ENCODE measurements at places on chromosomes 13 and 19. TPM values are rescaled to one million over a fixed set of nuclear protein-coding genes. Genes with fewer than 3 reads are reported as not detected.

DNA sequence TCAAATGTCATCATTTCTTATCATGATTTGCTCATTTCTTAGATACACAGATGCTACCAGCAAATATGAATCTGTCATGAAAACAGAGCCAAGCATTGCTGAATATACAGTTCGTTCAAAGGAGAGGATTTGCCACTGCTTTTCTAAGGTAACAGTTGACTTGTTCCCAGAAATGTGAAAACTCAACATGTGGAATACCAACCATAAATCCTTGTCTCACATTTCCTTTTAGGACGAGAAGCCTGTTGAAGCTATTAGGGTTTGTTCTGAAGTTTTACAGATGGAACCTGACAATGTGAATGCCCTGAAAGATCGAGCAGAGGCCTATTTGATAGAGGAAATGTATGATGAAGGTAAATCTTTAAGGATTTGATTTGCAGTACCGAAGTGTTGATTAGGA lies 86.7 kb downstream of the DNAJC3 start:
- DNase-seq, result no peak

- peak; percentile 60 for DNase-seq
These were observed 9.1 kb downstream of the SPACA6 start for GRCh38 chr19:51702103-51702824.

- no peak for DNase-seq
These were observed 477.3 kb downstream of the KLF12 start for GRCh38 chr13:73656863-73657262.

GRCh38 chr13:25775986-25776385 lies 275.8 kb downstream of the SHISA2 start:
- DNase-seq, result no peak

- no peak for DNase-seq
These were observed 403.6 kb downstream of the SPRY2 start for GRCh38 chr13:79937311-79937710.

GRCh38 chr19:48588670-48589401 lies 17.7 kb upstream of the SPACA4 start:
- peak; percentile 51 for DNase-seq

GRCh38 chr13:23777575-23777870 lies 111.7 kb downstream of the MIPEP start:
- DNase-seq, result no peak

DNA sequence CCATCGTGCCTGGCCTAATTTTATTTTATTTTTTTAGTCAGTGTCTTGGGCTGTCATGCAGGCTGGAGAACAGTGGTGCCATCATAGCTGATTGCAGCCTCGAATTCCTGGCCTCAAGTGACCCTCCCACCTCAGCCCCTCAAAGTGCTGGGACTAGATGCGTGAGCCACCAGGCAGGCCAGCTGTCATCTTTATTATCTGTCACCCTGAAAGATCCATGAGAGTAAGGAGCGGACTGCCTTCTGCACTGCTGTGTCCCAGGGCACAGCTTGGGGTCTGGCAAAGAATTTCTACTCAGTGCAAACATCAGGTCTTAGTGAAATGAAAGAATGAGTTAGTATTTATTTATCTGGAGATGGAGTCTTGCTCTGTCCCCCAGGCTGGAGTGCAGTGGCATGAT lies 9.5 kb upstream of the TLE5 start:
- DNase-seq, result no peak

- no peak for DNase-seq
These were observed 2.8 kb downstream of the GRK1 start for GRCh38 chr13:113669755-113670341.

GRCh38 chr19:47158879-47159503 lies 28.4 kb downstream of the SAE1 start:
- DNase-seq, result no peak

GRCh38 chr13:30972888-30973377 lies 40.5 kb downstream of the TEX26 start:
- no peak for DNase-seq

DNA sequence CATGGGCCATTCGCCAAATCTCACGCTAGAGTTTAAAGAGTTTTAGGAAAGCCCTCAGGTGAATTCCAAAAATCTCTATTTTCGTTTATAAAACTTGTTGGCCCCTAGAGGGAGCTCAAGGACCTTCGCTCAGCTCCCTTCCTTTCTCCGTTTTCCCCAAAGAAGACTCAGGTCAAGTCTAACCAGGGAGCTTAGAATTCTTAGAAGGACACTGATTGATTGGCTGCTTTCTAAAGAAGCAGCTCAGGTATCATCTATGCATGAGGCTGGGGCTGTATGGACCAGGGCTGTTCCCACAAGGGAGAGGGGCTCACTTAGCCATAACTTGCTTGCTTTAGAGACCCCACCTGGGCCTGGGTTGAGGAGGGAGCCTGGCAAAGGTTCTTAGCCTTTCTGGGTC lies 20.5 kb downstream of the DZIP1 start:
- DNase-seq, result no peak

DNA sequence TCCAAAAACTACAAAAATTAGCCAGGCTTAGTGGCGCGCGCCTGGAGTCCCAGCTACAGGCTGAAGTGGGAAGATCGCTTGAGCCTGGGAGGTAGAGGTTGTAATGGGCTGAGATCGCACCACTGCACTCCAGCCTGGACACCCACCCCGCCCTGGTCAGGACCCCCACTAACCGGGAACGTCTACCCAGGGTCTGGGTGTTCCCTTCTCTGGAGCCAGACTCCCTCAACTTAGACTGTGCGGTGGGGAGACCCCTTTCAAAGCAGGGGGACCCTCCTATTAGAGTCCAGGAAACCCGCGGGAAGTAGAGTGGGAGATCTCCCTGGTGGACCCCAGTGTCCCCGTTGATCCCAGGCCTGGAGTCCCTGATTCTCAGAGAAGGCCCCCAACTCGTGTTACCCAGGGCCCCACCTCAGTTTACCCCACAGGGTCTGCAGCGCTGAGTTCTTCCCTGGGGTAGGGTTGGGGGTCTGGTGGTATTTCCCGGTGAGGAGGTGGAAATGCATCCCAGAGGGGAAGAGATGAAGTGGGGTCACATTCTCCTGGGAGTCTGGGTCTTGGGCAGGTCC lies 6.1 kb upstream of the ARRDC2 start:
- DNase-seq, result no peak

GRCh38 chr19:45419396-45419795 lies 4.3 kb downstream of the ERCC1 start:
- DNase-seq, result no peak

- DNase-seq, result no peak
These were observed 632 bp downstream of the MARK4 start for GRCh38 chr19:45251452-45252354.

DNA sequence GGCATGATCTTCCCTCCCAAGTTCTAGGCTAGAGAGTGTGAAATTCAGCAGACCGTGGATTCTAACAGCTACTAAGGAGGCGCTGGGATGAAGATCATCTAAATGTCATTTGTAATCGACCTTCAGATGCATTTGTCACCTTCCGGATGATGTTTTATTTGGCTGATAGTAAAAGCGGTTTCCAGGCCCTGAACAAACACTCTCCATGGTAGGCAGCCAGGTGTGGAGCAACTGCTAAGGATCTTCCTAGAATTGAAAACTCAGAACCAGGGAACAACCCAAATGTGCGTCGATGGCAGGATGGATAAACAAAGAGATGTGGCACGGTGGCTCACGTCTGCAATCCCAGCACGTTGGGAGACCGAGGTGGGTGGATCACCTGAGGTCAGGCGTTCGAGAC lies 107.2 kb upstream of the CACNA1A start:
- no peak for DNase-seq

DNA sequence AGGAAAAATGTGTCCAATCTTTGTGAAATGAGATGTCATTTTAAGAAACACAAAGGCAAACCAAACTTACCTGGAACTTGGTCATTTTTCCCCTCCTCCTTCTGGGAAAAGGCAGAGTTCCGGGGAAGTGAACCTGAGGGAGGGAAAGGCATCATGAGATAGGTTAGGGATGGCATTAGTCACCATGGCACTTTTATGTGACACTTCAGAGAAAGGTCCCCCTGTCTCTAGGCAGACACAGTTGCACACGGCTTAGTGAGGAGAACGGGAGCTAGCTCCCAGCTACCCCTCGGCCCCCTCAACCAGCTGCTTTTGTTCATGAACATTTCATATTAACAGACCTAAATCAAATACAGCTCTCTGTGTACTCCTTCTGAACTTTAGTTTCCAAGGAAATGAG lies 1.5 kb downstream of the ZNF235 start:
- no peak for DNase-seq

- no peak for DNase-seq
These were observed 560.7 kb upstream of the KLHL1 start for GRCh38 chr13:70668983-70669382.

DNA sequence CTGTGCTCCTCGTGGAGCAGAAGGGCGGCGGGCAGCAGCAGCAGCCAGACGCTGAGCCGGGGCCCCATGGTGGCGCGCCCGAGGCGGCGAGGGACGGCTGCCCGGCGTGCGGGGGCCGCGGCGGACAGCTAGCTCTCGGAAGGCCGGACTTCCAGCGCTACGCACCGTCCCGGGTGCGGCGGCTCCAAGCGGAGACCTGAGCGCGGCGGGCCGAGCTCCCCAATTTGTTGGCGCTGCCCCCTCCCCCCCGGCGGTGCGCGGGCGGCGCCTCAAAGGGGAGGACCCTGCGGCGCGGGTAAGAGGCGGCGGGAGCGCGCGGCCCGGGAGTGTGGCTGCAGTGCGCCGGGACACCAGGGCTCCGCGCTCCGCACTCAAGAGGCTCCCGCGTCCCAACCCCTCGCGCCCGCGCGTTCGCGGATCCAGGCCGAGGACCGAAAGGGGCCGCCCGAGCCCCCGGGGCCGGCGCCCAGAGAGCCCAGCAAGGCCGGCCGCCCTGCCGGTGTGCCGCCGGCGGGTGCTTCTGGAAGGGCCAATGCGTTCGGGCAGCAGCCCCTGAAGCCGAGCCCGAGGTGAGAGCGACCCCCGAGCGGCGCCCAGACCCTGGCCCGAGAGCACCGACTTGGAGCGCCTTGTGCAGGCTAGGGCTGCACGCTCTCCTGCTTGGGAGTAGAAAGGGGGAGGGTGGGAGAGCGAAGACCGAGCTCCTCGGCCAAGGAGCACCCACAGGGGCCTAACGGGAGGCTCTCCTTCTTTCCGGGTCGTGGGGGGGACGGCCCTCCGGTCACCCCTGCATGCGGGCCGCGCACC lies at the start of the genes COL4A1 and COL4A2:
Gene COL4A1, minus strand, starts transcription at position 198 of the 807 bp plus-strand sequence. Its CDS starts 130 bp downstream, at position 68.
Gene COL4A2, plus strand, starts transcription at position 325 of the 807 bp plus-strand sequence. CDS start 620 bp downstream, outside the sequence.
- DNase-seq, result no peak

DNA sequence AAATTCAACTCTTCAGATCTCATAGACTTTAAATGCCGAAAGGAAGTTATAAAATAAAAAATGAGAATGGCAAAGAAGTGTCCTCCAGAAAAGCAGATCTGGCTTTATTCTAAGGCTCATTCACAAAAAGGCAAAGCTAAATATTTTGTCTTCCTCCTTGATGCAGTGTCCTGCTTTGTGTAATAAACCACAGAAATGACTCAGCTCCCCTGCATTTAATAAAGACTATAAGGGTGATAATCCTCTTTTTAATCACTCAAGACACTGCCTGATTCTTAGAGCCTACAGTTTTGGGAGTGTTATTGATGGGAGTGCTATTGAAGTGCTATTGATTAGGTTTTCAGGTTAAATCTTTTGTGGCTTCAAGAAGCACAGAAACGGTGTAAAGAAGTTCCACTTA lies 482.0 kb downstream of the PCDH20 start:
- DNase-seq, result no peak

DNA sequence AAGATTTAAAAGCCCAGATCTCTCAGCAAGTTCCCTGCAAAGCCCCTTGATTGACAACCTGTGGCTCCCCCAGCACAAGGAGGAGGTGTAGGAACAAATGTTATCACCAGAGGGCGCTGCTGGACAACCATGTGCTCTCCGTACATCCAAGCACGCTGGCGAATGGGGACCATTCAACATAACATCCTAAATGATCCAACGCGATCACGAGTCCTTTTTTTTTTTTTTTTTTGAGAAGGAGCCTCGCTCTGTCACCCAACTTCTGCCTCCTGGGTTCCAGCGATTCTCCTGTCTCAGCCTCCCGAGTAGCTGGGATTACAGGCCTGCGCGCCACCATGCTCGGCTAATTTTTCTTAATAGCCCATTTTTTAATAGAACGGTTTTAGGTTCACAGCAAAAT lies 52.0 kb downstream of the NWD1 start:
- DNase-seq, result peak; percentile 78

GRCh38 chr19:46159418-46160232 lies 11.6 kb downstream of the IGFL2 start:
- no peak for DNase-seq

DNA sequence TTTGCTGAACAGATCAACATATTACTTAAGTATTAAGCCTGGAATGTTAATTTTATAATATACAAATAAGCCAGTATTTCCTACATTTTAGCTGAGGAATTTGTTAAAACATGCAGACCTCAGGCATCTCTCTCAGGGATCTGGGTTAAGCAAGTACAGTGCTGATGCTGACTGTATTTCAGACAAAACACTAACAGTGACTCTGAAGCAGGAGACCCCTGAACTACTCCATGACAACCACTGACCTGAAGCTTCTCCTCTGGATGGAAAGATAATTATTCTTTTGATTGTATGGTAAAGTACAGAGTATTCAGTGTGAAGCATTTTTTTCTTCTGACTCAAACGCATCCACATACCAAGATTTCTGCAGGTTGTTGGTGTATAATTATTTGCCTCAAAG lies 680.8 kb downstream of the LIG4 start:
- no peak for DNase-seq

DNA sequence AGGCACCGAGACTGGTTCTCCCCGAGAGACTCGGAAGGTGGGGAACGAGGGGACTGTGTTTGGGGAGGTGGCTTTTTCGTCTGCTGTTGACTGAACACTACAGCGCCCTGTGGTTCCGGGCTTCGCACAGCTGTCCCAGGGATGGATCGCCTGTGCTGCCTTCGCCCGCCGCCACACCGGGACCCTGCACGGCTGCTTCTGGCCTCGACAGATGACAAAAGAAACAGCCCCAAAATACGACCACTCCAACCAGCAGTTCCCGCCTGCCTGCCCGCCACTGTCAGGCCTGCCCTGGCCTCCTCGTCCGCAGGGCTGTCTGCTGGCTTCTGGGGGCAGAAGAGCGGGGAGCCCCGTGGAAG lies 13.3 kb upstream of the GNA15 start:
- DNase-seq, result no peak

DNA sequence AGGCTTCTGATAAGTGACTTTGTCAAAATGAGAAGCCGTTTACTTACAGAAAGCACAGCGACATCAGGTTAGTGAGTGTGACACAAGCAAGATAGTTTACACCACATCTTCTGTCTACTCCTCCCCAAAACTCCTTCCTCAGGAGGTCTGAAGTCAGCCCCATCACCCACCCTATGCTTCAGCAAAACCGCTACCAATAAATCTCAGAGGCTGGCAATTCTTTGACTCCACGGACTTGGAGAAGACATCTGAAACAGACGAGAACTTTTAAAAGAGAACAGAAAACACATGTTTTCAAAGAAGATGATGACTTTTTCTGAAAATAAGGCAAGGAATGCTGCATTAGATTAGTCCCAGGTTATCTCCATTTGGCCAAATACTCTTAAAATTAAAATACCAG lies 261.1 kb downstream of the TBC1D4 start:
- DNase-seq, result no peak

Gene MEDAG
- total RNA-seq, result 634 TPM

Gene SIGLEC12
- not detected for total RNA-seq

Gene MYBPC2
- total RNA-seq, result not detected

Gene ZNF383
- 5.3 TPM for total RNA-seq

Gene CYP4F8
- not detected for total RNA-seq

Gene PTH2
- total RNA-seq, result not detected

Gene ZNF71
- total RNA-seq, result 16.2 TPM

Gene GDF15
- 2.3 TPM for total RNA-seq

Gene ANGPTL8
- total RNA-seq, result not detected

Gene PCDH17
- 4.1 TPM for total RNA-seq

Gene SH3GL1
- total RNA-seq, result 47.3 TPM

Gene FUT2
- 2.3 TPM for total RNA-seq

Gene CEACAM21
- total RNA-seq, result 6.9 TPM

Gene KLK13
- not detected for total RNA-seq

Gene OR10H1
- not detected for total RNA-seq

Gene FCGBP
- total RNA-seq, result 142 TPM

Gene KLK4
- total RNA-seq, result not detected
